ENCODE measurements at places on chromosomes 5 and 9.

DNA sequence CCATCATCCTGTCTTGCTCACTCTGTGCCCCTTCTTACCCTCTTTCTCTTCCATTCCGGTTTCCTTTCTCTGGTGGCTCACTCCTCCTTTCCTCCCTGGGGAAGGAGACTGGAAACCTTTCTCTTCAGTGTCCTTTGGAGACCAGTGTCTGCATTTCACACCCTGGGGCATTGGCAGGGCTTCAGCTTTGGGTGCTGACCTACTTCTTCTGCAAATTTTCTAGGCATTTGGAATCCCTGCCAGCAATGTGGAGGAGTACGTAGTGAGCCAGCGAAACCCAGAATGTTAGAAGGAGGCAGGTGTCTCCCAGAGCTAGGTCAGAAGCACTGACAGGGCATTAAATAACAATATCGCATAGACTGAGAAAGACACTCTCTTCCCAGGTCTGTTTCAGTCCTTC is 122.2 kb downstream of the SLC28A3 start:
- peak; percentile 56 for DNase-seq

- no peak for DNase-seq
These were observed 617.9 kb downstream of the BNC2 start for GRCh38 chr9:16252616-16253015.

GRCh38 chr5:35269006-35269405 is 38.7 kb upstream of the PRLR start:
- no peak for DNase-seq

GRCh38 chr5:149037817-149038216 is 25.0 kb downstream of the SH3TC2 start:
- no peak for DNase-seq

GRCh38 chr9:105694190-105694847 is at the start of gene TMEM38B:
Gene TMEM38B, plus strand, starts transcription at chr9:105694541. Its CDS starts 120 bp downstream, at chr9:105694661.
- peak; percentile 69 for DNase-seq

GRCh38 chr9:81132796-81133195 is 556.6 kb downstream of the TLE1 start:
- DNase-seq = no peak

DNA sequence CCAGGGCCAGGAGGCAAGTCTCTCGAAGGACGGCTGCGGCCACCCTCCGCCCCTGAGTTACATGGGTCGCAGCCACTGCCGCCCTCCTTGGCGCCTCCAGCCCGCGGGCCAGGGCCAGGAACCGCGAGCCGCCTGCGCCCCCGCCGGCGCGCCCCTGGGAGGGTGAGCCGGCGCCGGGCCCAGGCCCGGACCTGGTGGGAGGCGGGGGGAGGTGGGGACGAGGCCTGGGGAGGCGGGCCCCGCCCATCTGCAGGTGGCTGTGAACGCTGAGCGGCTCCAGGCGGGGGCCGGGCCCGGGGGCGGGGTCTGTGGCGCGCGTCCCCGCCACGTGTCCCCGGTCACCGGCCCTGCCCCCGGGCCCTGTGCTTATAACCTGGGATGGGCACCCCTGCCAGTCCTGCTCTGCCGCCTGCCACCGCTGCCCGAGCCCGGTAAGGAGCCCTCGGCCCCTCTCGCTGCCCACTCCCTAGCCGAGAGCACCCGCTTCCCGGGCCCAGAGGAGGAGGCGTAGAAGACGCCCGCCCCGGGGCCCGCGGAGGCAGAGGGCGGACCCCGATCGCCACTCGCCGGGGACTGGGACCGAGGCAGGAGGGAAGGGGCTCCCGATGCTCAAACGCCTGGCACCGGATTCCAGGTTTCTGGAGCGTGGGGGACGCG is at the start of gene ASS1:
TSS of gene ASS1 (plus strand) at position 397 of the 657 bp plus-strand sequence. CDS start 7,268 bp downstream, outside the sequence.
- no peak for DNase-seq

GRCh38 chr9:13033959-13034693 is 245.4 kb downstream of the MPDZ start:
- DNase-seq = peak; percentile 66

DNA sequence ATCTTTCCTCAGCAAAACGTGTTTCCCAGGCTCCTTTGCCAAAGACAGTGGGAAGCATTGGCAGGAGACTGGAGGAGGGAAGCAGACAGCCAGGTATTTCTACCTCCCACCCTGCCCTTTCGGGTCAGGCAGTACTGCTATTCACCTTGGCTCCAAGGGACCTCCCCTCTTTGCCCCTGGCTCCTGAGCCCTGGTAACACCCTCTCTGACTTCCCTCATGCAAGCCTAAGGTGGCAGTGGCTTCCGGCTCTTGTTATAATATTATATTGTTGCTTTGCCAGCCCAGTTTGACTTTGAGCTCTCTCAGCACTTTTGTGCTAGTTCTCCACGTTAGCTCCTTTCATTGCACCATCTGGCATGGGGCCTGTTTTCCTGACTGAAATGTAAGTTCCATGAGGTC is 81.6 kb upstream of the IFNK start:
- peak; percentile 52 for DNase-seq

DNA sequence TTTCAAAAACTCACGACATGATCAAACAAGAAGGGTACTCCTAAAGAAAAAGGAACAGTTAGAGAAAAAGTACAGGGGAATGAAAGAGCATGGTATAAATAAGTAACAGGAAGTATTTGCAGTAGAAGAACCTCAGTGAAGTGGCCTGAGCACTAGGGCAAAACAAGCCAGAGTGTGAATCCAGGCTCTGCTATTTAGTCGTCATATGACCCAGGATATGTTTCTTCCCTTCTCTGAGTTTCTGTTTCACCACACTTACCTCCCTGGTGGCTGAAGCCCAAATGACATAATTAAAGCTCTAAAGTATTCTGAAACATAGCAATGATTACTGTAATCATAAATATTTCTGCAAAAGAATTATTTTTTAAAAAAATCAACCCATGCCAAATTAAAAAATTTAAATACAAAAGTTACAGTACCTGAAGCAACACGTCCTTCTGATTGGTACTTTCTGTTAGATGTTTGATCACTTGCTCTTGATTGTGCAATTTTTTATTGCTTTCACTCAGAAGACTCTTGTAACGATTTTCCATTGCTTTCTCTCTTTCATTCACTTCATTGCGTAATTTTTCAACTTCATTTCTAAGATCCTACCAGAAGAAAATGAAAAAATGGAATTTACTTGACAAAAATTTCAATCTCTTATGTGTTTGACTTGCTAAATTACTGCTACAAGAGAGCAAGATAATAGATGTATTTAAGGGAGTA is 88.9 kb downstream of the CDK5RAP2 start:
- DNase-seq = no peak

DNA sequence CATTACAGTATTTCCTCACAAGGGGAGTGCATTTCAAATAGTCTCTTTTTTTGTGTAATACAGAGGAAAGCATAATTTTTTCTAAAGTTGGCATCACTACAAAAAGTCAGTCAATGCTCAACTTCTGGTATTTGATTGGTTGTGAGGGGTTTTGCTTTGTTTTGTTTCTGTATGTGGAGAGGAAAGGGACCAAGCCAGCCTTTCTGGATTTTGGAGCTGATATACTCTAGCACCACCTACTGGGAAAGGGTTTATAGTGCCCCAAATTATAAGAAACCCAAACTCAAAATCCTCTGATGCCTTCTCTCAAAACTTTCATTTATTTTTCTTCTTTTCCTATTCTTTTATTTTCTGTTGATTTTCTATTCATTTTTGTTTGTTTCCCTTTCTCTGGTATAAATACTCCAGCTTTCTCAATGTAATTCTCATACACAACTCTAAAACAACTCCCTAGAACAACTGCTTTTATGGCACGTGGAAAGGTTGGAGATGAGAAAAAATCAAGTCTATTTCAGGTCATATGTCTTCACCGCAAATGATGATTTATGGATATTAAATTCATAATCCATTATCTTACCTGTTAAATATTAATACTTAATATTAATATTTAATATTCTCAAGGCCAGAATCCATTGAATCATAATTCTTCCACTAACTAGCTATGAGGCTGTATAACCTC is 69.5 kb upstream of the ANXA1 start:
- peak; percentile 41 for DNase-seq

- DNase-seq = no peak
These were observed 179.6 kb upstream of the POU5F2 start for GRCh38 chr5:93921001-93921400.

- no peak for DNase-seq
These were observed 139.7 kb downstream of the C5orf15 start for GRCh38 chr5:133828722-133829121.

DNA sequence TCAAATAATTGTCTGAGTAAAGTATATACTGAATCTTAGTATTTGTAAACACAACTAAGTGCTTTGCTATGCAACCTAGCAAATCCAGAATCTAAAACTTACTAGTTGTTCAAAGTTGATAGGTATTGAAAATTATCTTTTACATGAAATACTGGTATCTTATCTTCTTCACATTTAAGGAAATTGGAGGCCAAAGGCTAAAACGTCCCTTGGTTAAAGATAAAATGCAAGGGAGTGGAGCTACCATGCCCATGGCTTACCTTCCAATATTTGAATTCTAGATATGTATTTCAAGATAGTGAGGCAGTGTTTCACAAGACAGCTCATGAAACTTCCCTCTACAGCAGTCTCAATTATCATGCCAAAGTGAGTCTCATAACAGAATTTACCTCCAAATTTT is 373.5 kb downstream of the KIAA0825 start:
- no peak for DNase-seq
